ENCODE measurements at places on chromosomes 2 and 18.

GRCh38 chr2:241724975-241725870 is 9.2 kb upstream of the D2HGDH start:
- DNase-seq, result no peak

- DNase-seq, result no peak
These were observed 181.5 kb downstream of the KLHL29 start for GRCh38 chr2:23566241-23567142.

DNA sequence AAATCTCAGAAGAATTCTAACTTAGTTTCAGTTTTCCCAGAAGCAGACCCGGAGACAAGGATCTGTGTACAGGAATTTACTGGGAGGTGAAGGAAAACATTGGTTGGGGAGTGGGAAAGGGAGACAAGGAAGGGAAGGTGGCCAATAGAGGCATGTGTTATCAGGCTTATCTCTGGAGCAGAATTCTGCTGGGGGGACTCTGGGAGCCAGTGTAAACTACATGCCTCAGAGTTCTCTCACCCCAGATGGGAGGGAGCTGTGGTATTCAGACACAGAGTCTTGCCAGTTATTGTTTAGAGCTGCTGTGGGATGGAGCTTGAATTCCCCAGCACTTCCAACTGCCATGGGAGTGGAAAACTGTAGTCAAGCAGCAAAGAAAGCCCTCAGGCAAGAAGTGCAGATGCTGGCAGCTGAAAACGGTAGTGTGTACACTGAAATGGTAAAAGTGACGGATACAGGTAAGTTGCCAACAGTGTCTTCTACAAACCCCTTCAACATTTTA is 19.0 kb downstream of the DNPEP start:
- peak; percentile 71 for DNase-seq

DNA sequence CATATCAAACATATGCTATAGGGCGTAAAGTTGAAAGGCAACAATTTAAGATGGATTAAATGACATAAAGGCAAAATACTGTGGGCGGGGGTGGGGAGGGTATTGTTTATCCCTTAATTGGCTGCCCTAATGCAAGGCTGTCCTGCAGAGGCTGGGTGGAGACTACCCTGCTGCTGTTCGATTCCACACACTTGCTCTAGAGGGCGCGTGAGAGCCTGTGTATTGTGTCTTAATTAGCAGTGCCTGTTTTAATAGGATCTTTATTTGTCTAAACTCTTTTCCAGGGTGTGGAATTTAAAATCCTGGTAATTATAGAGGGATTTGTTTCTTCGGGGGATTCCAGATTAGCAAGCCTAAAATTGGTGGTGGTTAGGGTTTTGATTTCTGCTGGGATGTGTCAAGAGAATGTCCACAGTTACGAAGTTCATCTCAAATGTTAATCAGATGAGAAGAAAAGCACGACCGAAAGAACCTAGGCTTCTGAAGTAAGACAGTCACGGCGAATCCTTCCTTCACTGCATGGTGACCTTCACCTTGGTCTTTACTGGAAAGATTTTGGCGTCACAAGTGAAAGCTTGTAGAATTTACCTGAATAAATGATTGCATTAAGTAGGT is 103.5 kb upstream of the MAP3K20 start:
- peak; percentile 25 for DNase-seq

GRCh38 chr18:24362757-24363156 is 34.9 kb downstream of the OSBPL1A start:
- DNase-seq, result peak; percentile 19

DNA sequence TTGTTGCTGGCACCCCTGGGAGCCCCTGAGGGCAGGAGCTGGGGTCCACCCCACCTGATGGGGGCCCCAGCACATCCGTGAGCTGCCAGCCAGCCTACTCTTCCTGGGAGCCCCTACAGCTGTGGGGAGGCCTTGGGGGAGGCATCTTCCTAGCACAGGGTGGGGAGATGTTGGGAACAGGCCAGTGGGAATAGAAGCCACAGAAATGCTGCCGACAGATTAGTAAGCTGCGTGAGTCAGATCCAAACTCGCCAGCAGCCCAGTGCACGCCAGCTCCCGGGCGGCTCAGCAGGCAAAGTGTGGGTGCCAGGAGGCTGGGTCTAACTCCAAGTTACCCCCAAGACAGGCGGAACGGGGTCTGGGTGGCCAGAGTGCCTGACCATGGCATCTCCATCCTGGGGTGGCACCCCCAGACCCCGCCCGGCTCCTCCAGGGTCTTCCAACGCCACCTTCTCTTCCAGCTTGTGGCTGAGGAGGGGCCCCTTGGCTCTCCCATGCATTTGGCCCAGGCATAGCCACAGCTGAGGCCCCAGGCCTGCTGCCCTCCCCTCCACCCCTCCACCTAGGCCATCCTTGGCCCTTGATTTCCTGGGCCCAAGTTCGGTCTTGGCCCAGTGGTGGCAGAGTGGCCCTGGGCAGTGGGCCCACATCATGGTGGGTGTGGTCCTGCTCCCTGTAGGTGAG is 15.3 kb downstream of the CROCC2 start:
- peak; percentile 95 for DNase-seq

GRCh38 chr2:5911718-5912117 is 219.5 kb downstream of the SOX11 start:
- DNase-seq, result no peak

GRCh38 chr18:8997634-8998033 is 104.9 kb upstream of the NDUFV2 start:
- DNase-seq, result no peak

DNA sequence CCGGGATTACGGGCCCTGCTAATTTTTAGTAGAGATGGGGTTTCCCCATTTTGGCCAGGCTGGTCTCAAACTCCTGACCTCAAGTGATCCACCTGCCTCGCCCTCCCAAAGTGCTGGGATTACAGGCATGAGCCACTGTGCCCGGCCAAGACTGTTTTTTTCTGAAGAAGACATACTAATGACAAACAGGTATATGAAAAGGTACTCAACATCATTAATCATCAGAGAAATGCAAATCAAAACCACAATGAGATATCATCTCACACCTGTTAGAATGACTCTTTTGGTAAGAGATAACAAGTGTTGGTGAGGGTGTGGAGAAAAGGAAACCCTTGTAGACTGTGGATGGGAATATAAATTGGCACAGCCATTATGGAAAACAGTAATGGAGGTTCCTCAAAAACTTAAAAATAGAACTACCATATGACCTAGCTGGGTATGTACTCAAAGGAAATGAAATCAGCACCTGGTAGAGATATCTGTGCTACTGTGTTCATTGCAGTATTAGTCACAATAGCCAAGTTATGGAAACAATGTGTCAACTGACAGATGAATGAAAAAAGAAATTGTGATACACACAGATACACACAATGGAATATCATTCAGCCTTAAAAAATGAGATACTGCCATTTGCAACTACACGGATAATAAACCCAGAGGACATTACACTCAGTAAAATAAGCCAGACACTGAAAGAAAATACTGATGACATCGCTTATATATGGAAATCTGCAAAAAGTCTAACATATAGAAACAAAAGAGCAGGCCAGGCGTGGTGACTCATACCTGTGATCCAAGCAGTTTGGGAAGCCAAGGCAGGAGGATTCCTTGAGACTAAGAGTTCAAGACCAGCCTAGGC is 20.8 kb downstream of the SOS1 start:
- DNase-seq, result peak; percentile 17

DNA sequence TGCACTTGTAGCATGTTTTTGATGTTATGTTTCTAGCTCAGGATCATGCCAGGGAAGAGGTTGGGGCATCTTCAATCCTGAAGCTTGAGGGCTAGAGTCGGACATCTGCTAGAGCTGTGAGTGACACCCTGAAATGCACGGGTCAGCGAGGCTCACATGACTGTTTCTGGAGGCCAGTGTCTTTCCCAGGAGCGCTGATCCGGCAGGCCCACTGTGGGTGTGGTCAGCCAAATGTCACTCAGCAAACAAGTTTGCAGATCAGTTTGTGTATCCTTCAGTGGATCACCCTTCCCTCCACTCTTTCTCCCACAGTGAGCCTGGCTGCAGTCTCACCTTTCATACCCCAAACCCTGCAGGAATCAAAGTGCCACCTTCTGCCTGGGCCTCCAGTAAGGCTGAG is 23.0 kb upstream of the ARHGEF4 start:
- no peak for DNase-seq

All from astrocyte of the spinal cord (primary cell).